Heart right ventricle (tissue), 16 donors: ENCODE measurements at places on chromosomes 5 and 9.

DNA sequence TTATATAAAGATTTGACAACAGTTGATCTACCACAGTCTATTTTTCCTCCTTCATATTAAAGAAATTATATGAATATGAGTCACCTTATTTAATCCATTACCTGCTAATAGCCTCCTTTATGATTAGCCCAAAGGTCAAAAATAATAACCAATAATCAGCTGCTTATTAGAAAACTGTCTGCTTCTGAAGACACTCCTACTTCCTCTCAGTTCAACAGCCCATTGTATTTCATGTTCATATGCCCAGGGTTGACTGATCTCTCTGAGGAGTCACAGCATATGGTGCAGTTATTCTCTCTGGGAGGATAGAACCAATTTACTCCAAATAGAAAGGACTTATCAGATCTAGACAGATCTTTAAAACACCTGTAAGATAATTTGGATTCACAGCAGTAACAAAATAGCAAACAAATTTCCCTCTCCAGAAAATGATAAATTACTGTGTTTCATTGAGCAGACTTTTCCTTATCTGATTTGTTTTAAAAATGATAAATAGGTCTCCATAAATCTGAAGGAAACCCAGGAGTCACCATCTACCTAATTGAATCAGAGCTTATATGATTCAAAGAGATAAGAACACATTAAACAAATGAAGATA lies 180.4 kb upstream of the ITGA1 start:
- DNase-seq, result no peak

GRCh38 chr5:61878471-61878870 lies 427.5 kb upstream of the KIF2A start:
- no peak for DNase-seq

GRCh38 chr9:19120877-19121276 lies 6.4 kb downstream of the PLIN2 start:
- DNase-seq, result no peak

GRCh38 chr9:26462751-26463150 lies 429.9 kb downstream of the CAAP1 start:
- no peak for DNase-seq

GRCh38 chr5:135051399-135051798 lies 17.4 kb upstream of the PITX1 start:
- DNase-seq, result no peak

- DNase-seq, result no peak
Measured at GRCh38 chr5:93193431-93194347, 387.3 kb downstream of the NR2F1-AS1 start.

GRCh38 chr5:151570058-151570457 lies 21.1 kb downstream of the FAT2 start:
- DNase-seq, result no peak

DNA sequence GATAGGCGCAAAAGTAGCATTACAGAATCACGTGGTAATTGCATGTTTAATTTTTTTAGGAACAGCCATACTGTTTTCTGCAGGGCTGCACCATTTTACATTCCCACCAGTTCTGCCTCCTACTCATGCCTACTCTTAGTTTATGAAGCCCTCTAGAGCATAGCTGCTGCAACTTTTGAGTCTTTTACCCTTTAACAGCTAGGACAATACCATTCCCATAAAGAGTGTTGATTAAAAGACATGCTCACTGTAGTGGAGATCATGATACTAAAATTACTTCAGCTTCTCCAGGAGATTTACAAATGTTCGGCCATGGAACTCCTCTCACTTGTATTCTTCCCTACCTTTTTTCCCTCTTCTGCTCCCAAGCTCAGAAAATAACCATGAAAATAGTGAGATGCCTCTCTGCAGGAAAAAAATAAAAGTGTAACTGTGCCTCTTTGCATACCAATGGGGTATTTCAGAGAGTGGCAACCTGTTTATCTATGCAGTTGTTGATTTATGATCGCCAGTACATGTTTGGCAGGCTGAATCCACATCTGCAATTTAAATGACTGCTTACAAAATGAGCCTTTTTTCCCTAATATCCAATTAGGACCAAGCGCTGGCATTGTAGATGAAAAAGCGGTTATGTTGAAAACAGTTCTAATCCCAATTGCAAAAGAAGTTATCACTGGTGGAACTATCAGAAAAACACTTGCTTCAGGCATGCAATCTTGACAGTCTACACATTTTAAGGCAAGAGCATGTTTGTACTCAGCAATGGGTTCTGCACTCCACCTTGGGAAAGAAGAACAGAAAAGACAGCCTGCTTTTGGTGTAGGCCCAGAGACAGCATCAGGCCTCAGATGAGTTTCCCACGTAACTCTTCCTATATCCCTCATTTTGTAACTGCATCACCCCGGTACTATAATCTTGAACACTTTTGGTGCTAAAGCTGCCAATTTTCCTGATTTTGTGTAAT lies 131.1 kb downstream of the ADAMTSL1 start:
- no peak for DNase-seq

- no peak for DNase-seq
Measured at GRCh38 chr9:38196714-38197113, 127.7 kb upstream of the SHB start.

GRCh38 chr9:134388289-134388808 lies 62.1 kb downstream of the RXRA start:
- no peak for DNase-seq
